ENCODE measurements at places on chromosomes 3 and 15. TPM values are rescaled to one million over a fixed set of nuclear protein-coding genes. Genes with fewer than 3 reads are reported as not detected.
A peak's percentile ranks its signal among the peaks of the same experiment; 100 is the strongest.

The GXYLT2 gene
- total RNA-seq = 10.9 TPM

The CADPS gene
- 265 TPM for total RNA-seq

The DPH3 gene
- total RNA-seq = 30.5 TPM

The NEO1 gene
- total RNA-seq = 157 TPM

The BOC gene
- total RNA-seq = 32.9 TPM

The FETUB gene
- not detected for total RNA-seq

DNA sequence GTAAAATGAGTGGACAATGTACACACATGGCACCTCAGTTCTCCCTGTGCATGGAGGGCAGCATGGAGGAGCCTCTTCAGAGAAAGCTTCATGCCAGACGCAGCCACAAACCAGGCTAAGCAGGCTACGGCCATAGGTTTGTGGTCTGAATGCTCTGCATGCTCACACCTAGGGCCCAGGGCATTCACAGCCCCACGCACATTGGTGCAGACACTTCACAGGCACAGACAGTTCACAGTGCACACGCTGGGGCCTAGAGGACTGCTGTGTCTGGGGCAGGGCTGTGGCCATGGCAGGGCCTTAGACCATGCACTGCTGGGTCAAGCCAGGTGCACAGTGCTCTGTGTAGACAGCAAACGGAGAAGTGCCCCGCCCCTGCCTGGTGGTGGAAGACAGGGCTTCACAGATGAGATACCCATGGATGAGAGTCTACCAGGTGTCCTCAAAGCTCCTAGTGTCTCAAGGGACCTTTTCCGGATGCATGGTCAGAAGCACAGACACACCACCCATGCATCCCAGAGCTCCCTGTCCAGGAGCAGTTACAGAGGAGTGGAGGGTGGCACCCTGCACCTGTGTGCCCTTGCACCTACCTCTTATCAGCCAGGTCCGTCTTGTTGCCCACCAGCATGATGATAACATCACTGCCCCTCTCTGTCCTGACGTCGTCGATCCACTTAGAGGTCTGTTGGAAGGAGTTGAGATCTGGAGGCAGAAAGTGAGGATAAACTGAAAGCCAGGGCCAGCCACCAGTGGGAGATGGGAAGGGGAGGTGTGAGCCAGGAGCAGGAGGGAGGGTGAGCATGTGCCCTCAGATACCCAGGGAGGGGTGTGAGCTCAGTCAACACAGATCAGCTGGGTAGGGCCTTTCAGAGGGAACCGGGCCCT, 33.5 kb downstream of the SRPRB start:
- no peak overlapping the region for H3K4me3 ChIP-seq
- peaks cover 8% of the 10 kb centered on the region for H3K36me3 ChIP-seq
- H3K4me1 ChIP-seq = peaks cover 2% of the 10 kb centered on the region

- DNase-seq = no peak
- peak overlapping the region; percentile 60 for H3K4me3 ChIP-seq
- H3K36me3 ChIP-seq = no peaks in the 10 kb centered on the region
- H3K4me1 ChIP-seq = peaks cover 27% of the 10 kb centered on the region
- H3K27me3 ChIP-seq = peaks cover 5% of the 10 kb centered on the region
- H3K27ac ChIP-seq = peak overlapping the region; percentile 97
These were observed 12.5 kb upstream of the CAMKV start for GRCh38 chr3:49882166-49882565.

DNA sequence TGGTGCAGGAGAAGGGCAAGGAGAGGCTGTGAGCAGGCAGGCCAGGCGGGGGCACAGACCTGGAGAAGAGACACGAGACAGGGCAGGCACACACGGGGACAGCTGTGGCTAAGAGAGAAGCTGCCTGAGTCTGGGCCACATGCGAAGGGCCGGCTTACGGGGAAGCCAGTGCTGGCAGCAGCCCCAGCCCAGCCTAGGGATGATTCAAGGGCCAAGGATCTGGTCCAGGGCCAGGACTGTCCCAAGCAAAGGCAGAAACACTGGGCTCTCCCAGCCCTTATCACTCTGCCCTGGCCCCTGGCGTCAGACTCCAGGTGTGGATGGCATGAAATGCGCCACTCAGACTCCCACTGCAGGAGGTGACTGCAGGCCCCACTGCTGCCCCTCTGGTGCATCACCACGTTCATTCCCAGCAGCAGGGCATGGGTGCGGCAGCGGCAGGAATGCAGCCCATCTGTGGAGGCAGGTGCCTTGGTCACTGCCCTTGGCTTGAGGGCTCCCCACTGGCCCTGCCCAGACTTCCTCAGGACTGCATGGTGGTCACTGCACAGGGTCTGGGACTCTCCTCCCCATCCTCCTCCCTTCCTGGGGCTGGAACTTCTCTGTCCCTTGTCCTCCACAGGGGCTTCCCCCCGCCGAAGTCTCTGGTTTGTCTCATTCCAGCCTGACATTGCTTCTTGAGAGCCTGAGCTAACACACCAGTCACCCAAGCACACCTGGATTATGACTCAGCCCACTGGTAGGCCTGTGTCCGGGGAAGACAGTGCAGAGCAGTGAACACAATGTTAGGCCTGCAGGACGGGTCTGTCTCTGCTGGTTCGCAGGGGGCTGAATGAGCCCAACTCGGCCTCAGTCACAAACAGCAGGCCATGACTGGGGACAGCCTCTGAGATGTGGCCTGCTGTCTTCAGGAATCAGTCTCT, 69.3 kb downstream of the TBC1D2B start:
- peaks cover 9% of the 10 kb centered on the region for H3K27me3 ChIP-seq
- no peak overlapping the region for H3K4me3 ChIP-seq
- peak overlapping the region; percentile 15 for H3K27ac ChIP-seq
- peaks cover 34% of the 10 kb centered on the region for H3K4me1 ChIP-seq

GRCh38 chr15:63507878-63508818, 3.8 kb downstream of the USP3 start:
- DNase-seq = no peak
- H3K4me1 ChIP-seq = peaks cover 16% of the 10 kb centered on the region
- H3K27ac ChIP-seq = no peak overlapping the region
- H3K4me3 ChIP-seq = no peak overlapping the region

DNA sequence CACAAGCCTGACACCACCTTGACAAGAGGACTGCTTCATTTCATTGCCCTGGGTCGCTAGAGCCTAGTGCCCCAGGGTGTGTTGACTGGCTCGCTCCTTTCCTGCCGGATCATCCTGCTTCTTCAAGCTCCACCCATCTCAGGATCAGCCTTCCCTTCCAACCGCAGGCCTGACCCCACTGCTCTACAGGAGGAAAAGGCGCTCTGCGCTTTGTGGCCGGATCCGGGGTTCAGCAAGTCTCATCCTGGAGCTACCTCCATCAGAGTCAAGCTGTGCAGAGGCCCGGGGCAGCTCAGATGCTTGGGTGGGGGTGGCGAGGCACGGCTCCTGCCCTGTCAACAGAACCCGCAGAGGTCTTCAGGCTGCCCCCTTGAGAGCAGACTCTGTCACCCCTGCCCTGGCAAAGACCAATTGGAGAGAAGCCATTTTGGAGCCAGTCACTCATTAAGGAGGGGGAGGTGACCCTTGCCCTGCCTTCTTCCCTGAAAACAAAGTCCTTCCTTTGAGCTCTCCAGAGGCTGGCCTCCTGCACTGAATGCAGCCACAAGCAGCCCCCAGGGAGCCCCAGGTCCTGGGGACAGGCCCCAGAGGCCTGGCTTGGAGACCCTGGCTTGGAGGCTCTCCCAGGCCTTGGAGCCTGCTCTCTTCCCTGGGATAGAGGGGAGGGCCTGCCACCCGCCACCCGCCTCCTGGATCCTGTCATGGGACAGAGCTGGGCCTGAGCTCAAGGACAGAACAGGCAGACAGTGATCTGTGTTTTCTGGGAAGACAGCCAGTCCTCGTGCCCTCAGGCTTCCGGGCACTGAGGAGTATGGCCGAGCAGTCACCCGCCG, 80.3 kb downstream of the CPN2 start:
- H3K4me1 ChIP-seq = peaks cover 24% of the 10 kb centered on the region
- no peak overlapping the region for H3K4me3 ChIP-seq
- H3K27ac ChIP-seq = no peak overlapping the region

GRCh38 chr3:131619821-131620220, 117.0 kb upstream of the MRPL3 start:
- no peak overlapping the region for H3K27ac ChIP-seq
- H3K4me3 ChIP-seq = no peak overlapping the region
- peaks cover 3% of the 10 kb centered on the region for H3K4me1 ChIP-seq

DNA sequence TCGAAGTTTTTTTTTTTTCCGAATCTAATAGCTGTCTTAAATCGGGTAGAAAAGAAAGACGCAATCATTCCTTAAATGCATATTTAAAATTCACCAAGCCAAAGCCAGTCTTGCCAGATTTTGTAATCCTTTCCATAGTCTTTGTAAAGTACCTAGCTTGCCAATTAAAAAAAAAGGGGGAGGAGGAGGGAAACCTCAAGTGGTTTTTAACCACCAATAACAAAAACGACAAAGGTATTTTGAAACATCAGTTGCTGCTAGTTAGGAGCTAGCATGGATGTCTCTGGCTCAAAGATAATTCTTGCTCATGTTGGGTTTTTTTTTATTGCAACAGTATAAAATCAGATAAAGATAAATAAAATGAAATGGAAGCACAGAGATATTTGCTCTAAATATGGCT, 187.9 kb downstream of the MECOM start:
- no peak for DNase-seq
- no peak overlapping the region for H3K4me3 ChIP-seq
- no peaks in the 10 kb centered on the region for H3K4me1 ChIP-seq
- no peak overlapping the region for H3K27ac ChIP-seq
- H3K27me3 ChIP-seq = peaks cover 4% of the 10 kb centered on the region

DNA sequence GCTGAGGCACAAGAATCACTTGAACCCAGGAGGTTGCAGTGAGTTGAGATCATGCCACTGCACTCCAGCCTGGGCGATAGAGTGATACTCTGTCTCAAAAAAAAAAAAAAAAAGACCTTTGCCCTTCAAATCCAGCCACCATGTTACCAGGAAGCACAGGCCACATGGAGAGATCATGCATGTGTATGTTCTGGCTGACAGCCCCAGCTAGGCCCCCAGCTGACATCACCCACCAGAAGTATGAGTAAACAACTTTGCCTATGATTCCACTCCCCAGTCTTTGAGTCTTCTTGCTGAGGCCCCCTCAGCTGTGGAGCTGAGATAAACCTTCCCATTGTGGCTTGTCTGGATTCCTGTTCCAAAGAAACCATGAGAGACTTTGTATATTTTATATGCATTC, 3.3 kb upstream of the ARIH2 start:
- no peak for DNase-seq
- H3K27me3 ChIP-seq = peaks cover 4% of the 10 kb centered on the region
- no peak overlapping the region for H3K4me3 ChIP-seq
- H3K27ac ChIP-seq = no peak overlapping the region
- H3K4me1 ChIP-seq = peaks cover 2% of the 10 kb centered on the region

GRCh38 chr15:92375057-92375456, 18.6 kb upstream of the ST8SIA2 start:
- H3K27me3 ChIP-seq = no peaks in the 10 kb centered on the region
- no peak for DNase-seq
- no peak overlapping the region for H3K4me3 ChIP-seq
- H3K4me1 ChIP-seq = no peaks in the 10 kb centered on the region

- H3K27me3 ChIP-seq = no peaks in the 10 kb centered on the region
- DNase-seq = no peak
- H3K4me1 ChIP-seq = peaks cover under 1% of the 10 kb centered on the region
- peaks cover 4% of the 10 kb centered on the region for H3K36me3 ChIP-seq
- H3K4me3 ChIP-seq = no peak overlapping the region
- H3K27ac ChIP-seq = no peak overlapping the region
These were observed 54.8 kb upstream of the ACTC1 start for GRCh38 chr15:34850121-34850520.

- no peaks in the 10 kb centered on the region for H3K4me1 ChIP-seq
- no peak overlapping the region for H3K4me3 ChIP-seq
- no peak for DNase-seq
- H3K36me3 ChIP-seq = no peaks in the 10 kb centered on the region
- H3K27ac ChIP-seq = no peak overlapping the region
These were observed 173.4 kb upstream of the TP63 start for GRCh38 chr3:189457631-189458412.

DNA sequence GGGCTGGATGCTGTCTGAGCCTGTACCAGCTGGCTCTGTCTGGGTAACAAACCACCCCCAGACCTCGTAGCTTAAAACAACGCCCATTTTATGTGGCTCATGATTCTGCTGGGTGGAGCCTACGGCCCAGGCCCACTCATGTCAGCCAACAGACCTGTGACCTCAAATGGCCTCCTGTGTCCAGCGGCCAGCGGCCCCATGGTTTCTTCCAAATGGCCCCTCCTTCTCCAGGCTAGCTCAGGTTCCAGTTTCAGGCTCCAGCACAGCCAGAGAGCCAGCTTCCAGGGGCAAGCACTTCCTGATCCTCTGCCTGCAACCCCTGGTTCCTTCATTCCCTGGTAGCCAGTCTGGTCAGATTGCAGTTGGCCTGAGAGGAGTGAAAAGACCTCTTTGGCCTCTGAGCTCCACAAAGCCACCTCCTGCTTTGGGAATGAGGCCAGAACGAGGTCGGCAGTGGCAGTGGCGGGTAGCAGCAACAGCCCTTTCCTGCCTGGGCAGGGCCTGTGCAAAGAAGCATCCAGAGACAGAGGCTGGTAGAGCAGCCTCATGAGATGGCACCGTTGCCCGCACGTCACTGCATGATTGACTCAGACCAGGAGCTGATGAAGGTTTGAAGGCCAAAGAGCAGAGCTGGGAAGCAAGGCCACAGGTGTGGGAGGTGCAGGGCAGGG, 21.0 kb upstream of the PLXNA1 start:
- peaks cover 12% of the 10 kb centered on the region for H3K27me3 ChIP-seq
- H3K4me3 ChIP-seq = no peak overlapping the region
- peak; percentile 9 for DNase-seq
- H3K27ac ChIP-seq = no peak overlapping the region

- no peaks in the 10 kb centered on the region for H3K36me3 ChIP-seq
- no peak overlapping the region for H3K27ac ChIP-seq
- H3K4me1 ChIP-seq = peaks cover 4% of the 10 kb centered on the region
- no peak overlapping the region for H3K4me3 ChIP-seq
- DNase-seq = no peak
These were observed 19.0 kb upstream of the PRICKLE2 start for GRCh38 chr3:64244011-64244942.

DNA sequence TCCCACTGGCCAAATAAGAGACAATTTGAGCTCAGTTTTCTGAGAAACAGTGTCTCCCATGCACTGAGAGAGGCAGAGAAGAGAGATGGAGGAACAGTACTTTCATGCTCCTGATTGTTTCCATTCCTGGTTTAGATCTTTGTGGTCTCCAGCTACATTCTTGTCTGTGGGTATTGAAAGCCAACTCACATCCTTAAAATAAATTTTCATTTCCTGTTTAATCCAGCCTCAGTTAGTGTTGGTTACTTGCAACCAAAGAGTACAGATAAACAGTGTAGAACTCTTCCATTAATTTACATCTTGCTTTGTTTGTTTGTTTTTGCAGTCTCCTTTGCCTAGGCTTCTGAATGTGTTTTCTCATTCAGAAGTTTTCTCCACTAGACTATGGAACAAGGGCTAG, 123.7 kb upstream of the CLSTN2 start:
- peaks cover 1% of the 10 kb centered on the region for H3K27me3 ChIP-seq
- no peak for DNase-seq
- no peak overlapping the region for H3K27ac ChIP-seq
- no peak overlapping the region for H3K4me3 ChIP-seq
- no peaks in the 10 kb centered on the region for H3K36me3 ChIP-seq
- H3K4me1 ChIP-seq = no peaks in the 10 kb centered on the region

- DNase-seq = no peak
- H3K27ac ChIP-seq = no peak overlapping the region
- H3K4me1 ChIP-seq = no peaks in the 10 kb centered on the region
- no peaks in the 10 kb centered on the region for H3K36me3 ChIP-seq
- H3K27me3 ChIP-seq = no peaks in the 10 kb centered on the region
- H3K4me3 ChIP-seq = no peak overlapping the region
These were observed 24.3 kb upstream of the ANP32A start for GRCh38 chr15:68844856-68845550.

GRCh38 chr3:186035277-186035676, 73.6 kb downstream of the ETV5 start:
- no peak overlapping the region for H3K4me3 ChIP-seq
- peaks cover 2% of the 10 kb centered on the region for H3K4me1 ChIP-seq
- peaks cover 2% of the 10 kb centered on the region for H3K27me3 ChIP-seq
- H3K36me3 ChIP-seq = no peaks in the 10 kb centered on the region

Measured in glutamatergic neuron (in vitro differentiated cells).